ENCODE measurements at places on chromosomes 7 and 10.

DNA sequence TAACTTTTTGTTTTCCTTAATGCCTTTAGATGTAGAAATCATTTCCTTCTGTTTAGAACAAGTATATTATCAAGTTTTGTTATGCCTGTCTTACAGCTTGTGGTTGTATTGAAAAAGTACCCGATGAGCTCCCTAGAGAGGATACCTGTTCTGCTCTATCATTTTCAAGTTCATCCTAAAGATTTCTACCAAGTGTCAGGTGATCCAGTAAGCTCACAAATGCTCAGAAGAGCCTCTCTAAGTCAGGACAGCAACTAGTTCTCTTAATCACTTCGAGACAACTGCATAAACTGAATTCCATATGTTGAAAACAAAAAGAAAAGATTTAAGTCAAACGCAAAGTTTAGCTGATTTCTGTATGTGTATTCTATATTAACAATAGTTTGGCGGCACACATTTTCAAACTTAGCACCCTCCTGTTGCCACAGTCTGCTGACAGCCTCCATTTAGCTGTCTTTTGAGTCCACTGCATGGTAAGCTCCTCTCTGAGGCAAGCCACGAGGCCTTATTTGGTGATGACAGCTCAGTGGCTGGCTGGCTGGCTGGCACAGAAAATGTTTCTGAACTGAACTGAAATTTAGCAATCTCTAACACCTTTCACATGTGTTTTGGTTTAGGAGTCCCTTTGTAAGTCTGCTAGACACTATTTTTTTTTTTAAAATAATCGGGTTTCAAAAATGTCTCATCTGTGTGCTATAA lies 59.4 kb downstream of the SEMA3C start:
- no peak for DNase-seq

GRCh38 chr7:112707655-112708054 lies 82.5 kb downstream of the TMEM168 start:
- no peak for DNase-seq

GRCh38 chr7:157320608-157320980 lies 16.2 kb upstream of the DNAJB6 start:
- DNase-seq = no peak

DNA sequence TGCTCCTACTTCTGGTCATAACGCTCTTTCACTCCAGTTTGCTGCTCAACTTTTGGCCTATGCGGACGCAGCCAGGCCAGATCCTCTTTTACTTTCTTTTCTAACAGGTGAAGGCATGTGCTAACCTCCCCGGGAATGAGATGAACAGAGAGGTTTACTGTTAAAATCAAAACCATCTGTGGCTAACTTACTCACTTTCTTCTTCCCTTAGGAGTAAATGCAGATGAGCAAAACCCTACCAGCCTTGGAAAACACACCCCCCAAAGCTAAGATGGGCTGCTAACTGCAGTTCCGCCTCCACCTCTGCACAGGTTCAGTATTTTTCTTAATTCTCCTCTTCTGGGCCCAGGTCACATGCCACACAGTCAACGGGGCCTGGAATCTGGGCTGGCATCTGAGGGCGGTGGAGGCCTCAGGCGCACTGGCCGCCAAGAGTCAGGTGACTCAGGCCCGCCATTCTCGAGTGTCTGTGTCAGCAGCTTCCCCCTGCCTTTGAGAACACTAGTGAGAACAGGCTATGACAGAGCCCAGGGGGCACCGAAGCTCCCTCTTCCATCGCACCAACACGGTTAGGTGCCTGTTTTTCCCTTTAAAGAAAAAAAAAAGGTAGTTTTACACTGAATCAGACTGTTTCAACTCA lies 11.1 kb downstream of the FAM53B start:
- DNase-seq = no peak

DNA sequence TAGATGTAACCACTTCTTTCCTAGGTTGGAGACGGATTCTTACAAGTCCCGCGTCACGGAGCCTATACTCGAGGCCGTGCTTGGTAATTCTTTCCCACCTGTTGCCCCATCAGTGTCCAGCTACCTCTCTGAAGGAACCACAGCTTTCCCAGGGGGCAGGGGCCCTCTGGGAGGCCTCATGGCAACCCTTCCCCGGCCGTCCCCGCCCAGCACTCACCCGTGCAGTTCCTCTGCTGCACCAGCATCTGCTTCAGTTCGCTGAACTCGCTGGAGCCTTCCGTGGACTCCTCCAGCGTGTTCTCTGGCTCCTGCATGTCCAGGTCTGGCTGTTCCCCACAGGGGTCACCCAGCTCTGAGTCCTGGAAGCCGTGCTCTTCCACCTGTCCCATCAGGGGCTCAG lies 24.5 kb downstream of the ZNF777 start:
- DNase-seq = no peak

- no peak for DNase-seq
Measured at GRCh38 chr10:133401500-133401899, 7.5 kb downstream of the MTG1 start.
